Mucosa of descending colon (tissue), 3 donors: ENCODE measurements at places on chromosomes 1 and 21. TPM values are rescaled to one million over a fixed set of nuclear protein-coding genes. Genes with fewer than 3 reads are reported as not detected.

The DMRTA2 gene
- not detected for total RNA-seq

The CR2 gene
- 0.38 TPM for total RNA-seq

The OR4F16 gene
- not detected for total RNA-seq

The GJA8 gene
- total RNA-seq: not detected

The MYOC gene
- total RNA-seq: 0.75 TPM

The IGFN1 gene
- total RNA-seq: 0.10 TPM

The HLX gene
- 6.2 TPM for total RNA-seq

The HLCS gene
- total RNA-seq: 14.9 TPM

The A3GALT2 gene
- total RNA-seq: not detected

DNA sequence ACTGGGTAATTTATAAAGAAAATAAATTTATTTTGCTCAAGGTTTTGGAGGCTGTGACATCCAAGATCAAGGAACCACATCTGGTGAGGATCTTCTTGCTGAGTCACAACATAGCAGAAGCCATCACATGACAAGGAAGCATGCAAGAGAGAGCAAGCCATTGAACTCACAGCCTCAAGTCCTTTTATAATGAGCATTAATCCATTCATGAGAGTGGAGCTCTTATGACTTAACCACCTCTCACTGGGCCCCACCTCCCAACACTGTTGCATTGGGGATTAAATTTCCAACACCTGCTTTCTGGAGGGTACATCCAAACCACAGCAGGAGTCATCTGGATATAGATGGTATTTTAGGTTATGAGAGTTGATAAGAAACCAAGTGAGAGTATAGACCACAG lies 20.6 kb upstream of the EGLN1 start:
- DNase-seq: no peak

DNA sequence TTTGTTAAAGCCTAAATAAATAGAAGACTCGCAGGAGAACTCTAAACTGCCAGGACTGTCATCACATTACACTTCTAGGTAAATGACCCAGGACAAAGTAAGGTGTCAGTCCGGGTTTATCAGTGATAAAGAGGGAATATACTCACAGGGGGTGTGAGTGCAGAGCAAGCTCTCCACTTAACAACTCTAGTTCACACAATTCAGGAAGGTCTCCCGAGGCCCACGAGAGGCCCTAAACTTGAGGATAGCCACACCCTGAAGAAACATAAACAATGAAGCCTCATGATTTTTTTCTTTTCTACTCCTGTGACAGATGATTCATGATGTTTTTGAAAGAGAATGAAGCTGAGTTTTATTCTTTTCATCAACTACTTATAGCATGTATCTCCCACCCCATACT lies 65.6 kb upstream of the EXO1 start:
- no peak for DNase-seq

DNA sequence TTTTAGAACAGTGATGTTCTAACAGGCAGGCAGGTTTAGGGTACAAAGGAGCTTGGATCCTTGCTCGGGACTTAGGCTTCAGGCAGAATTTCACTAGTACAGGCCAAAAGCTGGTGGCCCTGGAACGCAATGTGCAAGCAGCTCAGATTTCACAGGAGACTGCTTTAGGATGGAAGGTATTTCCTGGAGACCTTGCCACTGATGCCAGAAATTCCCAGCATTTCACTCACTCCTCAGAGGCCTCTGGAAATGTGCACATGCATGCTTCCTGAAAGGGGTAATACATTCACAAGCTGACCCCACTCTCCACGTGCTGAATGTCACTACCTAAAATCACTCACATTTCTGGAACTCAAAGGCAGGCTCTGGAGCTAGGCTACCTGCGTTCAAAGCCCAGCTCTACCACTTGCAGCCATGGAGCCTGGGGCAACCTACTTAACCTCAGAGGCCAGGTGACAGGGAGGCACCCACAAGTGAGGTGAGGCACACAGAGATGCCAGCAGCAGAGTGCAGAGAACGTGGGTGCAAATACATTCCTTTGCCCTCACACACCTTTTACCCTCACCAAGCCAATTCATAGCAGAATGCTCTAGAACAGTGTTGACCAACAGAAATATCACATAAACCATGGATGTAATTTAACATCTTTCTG lies 56.5 kb downstream of the CDC7 start:
- no peak for DNase-seq

- no peak for DNase-seq
These were observed 29.6 kb downstream of the GNG12 start for GRCh38 chr1:67803380-67804279.

- DNase-seq: peak; percentile 70
These were observed 17.4 kb upstream of the GNG12 start for GRCh38 chr1:67850611-67851075.

DNA sequence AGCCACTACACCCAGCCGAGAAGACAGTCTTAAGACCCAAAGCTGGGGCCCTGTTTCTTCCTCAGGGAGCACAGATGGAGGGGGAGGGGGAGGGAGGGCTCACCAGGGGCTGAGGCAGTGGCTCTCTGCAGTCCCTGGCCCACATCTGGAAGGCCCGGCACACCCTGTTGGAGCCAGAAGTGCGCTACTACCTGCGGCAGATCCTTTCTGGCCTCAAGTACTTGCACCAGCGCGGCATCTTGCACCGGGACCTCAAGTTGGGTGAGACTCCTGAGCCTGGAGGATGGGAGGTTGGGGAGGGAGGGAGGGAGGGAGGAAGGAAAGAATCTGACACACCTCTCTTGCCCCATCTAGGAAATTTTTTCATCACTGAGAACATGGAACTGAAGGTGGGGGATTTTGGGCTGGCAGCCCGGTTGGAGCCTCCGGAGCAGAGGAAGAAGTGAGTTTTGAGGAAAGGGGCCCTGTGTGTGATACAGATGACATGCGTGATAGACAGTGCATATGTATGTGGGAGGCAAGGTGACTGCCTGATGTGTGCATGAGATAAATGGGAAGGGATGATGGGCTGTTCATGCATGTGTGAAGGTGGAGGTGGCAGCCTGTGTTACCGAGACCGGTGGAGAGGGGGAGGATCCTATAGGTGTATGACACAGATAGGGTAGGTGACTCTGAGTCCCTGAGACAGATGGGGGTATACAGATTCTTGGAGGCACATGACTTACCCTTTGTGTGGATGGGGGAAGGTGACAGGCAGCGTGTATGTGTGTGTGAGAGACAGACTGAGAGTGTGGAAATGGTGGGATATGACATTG lies 1.5 kb downstream of the PLK3 start:
- DNase-seq: peak; percentile 38

DNA sequence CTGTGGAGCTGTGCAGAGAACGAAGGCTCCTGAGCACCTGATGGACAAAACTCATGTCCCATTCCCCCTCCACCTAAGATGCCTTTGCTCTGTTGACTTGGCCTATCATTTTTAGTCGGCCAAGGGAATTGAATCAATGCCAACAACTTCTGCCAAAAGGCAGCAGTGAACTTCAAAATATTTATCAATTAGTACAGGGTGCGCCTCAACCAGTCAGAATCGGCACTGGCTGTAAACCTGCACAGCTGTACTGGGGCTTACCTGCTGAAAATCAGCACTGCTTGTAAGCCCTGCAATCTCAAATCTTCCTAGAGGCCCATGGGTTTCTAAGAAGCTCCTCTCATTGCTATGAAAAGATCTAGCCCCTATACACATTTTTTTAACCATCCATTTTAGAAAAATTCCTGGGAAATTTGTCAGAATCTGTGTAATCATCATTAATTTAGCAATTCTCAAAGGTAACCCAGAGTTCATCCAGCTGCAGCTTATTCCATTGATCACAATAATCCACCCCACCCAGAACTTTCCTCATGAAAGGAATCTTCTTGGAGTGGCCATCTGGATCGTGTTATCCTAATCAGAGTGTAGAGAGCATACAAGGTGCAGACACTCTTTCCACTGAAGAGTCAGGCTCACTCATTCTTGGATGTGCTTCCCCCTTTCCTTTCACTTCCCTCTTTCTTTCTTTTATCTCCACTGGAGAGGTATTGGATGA lies 40.2 kb downstream of the ADAMTS1 start:
- no peak for DNase-seq

DNA sequence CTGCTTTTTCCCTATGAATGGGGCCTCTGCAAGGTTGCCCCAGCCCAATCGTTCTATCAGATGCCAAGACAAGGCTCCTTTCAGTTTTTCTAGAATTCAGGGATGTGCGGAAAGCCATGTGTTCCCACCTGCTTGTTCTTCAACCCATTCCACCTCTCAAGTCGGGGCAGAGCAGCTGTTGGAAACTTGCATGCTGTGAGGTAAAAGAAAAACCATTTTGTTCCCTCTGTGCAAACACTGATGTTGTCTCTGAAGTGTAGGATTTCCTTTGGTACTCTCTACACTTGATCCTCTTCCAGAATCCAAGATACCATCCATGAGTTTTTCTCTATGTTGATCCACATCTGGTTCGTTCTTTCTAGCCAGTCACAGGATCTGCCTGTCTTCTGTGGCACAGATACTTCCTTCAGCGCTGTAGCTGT lies 7.3 kb downstream of the IER5 start:
- no peak for DNase-seq

DNA sequence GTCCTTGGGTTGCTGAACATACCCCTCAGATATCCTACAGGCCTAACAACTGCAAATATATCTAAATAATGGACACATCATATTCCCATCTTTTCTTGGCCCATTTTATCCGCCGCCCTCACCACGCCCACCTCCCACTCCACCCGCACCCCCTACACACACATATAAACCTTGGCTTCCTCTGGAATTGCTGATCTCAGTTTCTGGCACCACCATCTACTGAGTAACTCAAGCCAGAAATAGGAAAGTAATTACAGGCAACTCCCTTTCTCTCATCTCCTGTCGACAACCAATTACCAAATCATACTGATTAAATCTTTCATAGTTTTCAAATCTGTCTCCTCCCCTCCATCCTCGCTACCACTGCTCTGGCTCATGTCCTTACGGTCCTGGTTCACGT lies 4.7 kb downstream of the RGS8 start:
- DNase-seq: no peak

DNA sequence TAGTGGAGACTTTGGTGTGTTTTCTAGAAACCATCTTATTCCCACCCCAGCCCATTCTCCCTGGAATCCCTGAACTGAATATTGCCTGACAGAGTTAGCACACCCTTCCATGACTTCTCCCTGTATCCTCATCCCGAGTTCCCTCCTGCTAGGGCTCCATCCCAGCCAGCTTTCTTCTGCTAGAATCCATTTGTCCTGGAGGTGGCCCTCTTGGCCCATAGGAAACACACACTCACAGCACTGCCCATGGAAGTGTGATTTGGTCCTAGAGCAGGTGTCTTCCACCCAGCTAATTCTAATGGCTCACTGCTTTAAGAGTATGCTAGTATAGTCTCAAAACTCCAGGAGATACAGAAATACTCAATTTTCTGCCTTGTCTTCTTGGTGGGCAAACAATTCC lies 4.1 kb downstream of the KRTAP15-1 start:
- DNase-seq: no peak

DNA sequence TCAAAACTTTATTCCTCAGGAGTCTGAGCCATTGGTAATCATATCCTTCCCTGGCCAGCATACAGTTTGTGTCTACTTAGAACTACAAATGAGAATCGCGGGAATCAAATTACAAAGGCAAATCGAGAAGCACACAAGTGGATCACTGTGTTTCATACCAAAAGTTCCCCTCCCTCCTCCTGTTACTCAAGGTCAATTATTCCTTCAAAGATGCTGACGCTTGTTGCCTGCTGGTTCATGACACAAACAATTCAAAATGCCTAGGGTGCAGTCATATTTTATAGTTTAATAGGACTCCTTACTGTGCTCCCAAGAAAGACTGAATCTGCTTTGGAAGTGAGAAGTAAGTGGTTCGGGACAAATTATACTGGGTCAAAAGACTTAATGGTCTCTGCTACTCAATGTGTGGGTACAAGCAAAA lies 93.0 kb upstream of the PBX1 start:
- DNase-seq: no peak

DNA sequence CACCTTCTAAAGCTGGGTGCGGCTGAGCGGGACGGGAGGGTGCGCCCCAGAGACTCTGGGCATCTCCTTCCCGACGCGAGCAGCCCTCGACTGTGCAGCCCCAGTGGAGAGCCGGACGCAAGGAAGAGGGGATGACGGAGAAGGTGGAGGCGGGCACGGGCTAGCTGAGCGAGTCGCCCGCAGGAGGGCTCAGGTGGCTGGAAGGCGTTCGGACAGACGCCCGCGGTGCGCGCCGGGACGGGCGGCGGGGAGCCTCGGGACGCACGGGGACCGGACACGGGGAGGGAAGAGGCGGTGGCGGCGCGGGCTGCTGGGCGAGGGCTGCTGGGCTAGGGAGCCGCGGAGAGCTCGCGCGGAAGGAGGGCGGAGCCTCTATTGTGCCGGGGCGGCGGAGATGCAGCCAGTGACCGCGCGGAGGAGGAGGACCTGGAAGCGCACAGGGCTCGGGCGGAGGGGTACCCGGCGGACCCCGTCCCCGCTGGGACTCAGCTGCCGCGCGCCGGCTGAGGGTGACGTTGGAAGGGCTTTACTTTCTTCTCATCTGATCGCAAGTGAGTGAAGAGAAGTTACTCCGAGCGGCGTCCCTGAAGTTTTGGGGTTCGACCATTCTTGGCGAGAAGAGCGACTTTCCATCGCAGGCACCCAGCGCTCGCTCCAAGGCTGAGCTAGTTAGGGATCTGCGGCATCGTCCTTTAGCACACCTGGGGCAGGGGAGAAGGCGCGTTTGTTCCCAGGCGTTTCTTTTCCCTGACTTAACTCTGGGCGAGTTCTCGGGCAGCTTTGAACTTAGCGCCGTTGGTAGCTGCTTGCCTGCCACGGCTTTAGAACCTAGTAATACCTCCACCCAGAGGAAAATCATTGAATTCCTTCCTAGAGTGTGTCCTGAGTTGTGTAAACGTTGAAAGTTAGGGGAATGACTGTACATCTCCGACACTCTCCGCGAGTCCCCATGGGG lies at the start of gene OLFML2B:
TSS of gene OLFML2B (minus strand) at position 323 of the 955 bp plus-strand sequence. CDS start 439 bp downstream, outside the sequence.
- peak; percentile 75 for DNase-seq

DNA sequence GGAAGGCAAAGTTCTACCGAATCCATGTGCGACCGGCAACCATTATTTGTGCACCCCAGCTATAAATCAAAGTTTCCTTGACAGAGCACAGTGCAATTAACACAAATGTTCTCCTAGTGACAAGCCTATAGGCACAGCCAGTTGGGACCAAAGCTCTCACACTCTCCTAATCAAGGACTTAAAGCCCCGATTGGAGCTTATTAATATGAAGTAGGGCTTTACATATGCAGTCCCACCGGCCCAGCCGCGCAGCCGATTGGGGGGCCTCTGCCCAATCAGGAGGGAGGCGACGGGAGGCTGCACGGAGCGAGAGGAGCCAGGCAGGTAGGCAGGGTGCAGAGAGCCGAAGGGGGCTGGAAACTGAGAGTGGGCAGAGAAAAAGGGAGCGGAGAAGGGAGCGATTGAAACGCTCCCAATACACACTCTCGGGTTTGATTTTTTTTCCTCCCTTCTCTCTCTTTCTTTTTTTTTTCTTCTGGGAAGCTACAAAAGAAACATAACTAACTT lies at the start of gene ESRRG:
TSS of gene ESRRG (minus strand) at position 156 of the 507 bp plus-strand sequence. CDS start at position 26, 130 bp downstream.
- peak; percentile 57 for DNase-seq

GRCh38 chr1:209657140-209657879 lies 5.1 kb upstream of the LAMB3 start:
- no peak for DNase-seq

DNA sequence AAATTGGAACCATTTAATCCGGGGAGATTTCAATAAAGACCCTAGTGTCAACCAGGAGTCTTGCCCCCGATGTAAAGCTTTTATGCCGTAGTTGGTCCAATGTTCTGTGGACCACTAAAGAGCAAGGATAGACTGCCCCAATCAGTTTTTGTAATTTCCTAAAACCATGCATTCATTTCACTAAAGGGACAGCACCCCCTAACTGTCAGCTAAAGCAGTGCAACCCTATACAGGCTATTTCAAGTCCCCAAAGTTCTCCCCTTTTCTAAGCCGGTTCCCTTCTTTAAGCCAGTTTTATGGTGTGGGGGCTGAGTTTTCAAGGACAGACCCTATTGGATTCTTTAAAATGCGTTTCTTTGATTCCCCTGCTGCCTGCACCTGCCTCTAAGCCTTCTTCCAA lies 12.7 kb upstream of the PDPN start:
- no peak for DNase-seq
